ENCODE measurements at places on chromosomes 13 and 19.
A peak's percentile ranks its signal among the peaks of the same experiment; 100 is the strongest.

DNA sequence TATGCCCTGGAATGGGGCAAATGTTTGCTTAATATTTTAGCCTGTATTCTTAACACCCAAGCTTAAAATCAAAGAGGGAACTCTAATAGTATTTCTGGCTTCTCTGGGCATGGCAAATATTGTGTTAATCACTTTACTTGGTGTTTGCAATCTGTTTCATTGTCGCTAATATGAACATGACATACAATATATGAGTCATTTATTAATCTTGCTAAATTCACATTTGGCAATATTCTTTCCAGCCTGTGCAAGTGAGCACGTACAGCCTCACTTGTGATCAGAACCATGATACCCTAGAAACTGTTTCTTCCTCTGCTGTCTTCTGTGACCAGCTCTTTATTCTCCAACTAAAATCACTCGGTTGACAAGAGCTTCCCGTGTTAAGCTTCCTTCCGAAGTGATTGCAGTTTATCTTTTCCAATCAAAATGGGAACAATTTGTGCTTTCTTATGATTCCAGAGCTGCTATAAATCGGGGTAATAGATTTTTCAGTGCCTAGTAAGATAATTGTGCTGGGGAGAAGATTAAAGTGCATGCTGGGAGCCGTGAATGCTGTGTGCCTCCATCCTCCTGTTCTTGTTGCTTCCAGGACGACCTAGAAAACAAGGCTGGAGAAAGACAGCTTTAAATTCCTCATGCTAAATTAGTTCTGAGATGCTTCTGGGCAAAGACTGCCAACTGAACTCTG, 153.0 kb upstream of the TMTC4 start:
- H3K27me3 ChIP-seq: no peaks in the 10 kb centered on the region
- H3K36me3 ChIP-seq: no peaks in the 10 kb centered on the region
- no peaks in the 10 kb centered on the region for H3K4me1 ChIP-seq
- H3K27ac ChIP-seq: no peak overlapping the region

- no peak overlapping the region for H3K27ac ChIP-seq
- no peaks in the 10 kb centered on the region for H3K27me3 ChIP-seq
Measured at GRCh38 chr13:35157143-35157755, 215.2 kb downstream of the NBEA start.

DNA sequence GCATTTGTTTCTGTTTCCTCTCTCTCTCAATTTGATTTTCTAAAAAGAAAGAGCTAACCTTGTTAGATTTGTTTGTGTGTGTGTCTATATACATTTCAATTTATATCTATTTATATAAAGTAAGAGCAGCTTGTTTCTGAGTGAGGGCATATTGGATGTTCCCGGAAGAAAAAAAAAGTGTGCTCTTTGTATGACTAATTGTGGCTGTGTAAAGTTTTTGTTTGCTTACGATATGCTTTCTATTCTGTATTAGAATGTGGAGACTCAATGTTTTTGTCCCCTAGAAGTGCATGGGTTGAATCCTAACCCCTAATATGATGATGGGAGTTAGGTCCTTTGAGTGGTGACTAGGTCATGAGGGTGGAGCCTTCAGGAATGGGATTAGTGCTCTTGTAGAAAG, 66.6 kb upstream of the C1QTNF9B start:
- H3K36me3 ChIP-seq: no peaks in the 10 kb centered on the region
- no peak for DNase-seq
- H3K27ac ChIP-seq: no peak overlapping the region

DNA sequence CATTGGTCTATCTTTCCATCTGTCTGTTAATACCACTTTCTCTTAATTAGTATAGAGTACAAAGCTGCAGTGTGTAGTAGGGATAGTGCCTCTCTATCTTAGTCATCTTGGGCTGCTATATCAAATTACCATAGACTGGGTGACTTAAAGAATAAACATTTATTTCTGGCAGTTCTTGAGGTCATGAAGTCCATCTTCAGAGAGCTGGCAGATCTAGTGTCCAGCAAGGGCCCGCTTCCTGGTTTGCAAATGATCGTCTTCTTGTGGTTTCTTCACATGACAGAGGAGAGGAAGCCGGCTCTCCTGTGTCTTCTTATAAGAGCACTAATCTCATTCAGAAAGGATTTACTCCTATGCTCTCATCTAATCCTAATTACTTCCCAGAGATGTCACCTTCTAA, 6.1 kb downstream of the ZNF700 start:
- DNase-seq: no peak
- H3K27ac ChIP-seq: no peak overlapping the region
- H3K4me3 ChIP-seq: no peak overlapping the region
- no peaks in the 10 kb centered on the region for H3K27me3 ChIP-seq
- peaks cover 50% of the 10 kb centered on the region for H3K36me3 ChIP-seq

DNA sequence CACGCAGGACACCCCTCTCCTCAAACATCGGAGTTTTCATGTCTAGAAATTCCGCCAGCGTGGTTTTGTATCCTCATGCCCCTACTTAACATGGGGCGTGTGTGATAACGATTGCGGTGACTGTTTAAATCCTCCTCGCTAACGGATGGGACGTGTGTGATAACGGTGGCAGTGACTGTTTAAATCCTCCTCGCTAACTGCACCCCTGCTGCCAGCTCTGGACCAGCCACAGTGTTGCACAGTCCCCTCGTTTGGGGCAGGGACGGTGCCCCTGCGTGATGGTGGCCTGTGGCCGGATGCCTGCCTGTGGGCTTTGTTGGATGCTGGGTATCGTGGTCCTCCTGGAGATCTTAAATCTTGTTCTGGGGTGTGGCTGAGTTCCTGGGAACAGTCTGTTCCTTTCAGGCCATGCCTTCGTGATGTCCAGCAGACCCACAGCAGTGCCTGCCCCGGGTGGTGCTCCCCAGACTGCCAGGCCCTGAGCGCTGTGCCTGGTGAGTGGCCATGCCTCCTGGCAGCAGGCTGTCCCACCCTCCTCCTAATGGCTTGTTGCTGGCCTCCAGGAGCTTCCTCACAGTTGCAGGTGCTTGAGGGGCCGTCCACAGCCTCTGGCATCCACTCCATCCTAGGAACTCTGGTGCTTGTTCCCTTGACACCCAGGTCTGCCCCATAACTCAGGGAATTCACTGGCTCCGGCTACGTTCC, 122.5 kb upstream of the MCF2L start:
- H3K27ac ChIP-seq: no peak overlapping the region
- no peak overlapping the region for H3K4me3 ChIP-seq
- DNase-seq: no peak
- no peaks in the 10 kb centered on the region for H3K4me1 ChIP-seq
- H3K27me3 ChIP-seq: no peaks in the 10 kb centered on the region

DNA sequence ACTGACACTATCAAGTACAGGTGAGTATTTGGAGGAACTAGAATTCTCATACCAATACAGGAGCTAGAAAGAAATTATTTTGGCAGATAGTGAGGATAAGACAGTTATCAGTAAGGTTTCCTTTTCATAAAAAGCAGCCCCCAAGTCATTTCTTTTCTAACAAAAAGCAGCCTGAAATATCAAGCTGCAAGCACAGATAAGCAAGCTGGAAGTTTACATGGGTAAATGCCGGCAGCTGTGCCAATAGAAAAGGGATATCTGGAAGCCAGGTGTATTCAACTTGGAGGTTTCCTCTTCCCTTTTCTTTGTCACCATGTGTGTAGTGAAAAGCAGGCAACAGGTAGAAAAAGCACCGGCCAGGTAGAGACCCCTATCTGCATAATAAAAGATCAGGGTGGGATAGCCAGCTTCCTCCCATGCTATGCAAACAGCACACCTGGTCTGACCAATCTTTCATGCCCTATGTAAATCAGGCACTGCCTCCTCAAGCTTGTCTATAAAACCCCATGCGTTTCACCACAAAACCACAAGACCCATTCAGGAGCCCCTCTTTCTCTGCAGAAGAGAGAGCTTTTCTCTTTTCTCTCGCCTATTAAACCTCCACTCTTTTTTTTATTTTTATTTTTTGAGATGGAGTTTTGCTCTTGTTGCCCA, 22.9 kb downstream of the CYP4F2 start:
- no peak overlapping the region for H3K4me3 ChIP-seq
- no peak for DNase-seq
- H3K36me3 ChIP-seq: no peaks in the 10 kb centered on the region

DNA sequence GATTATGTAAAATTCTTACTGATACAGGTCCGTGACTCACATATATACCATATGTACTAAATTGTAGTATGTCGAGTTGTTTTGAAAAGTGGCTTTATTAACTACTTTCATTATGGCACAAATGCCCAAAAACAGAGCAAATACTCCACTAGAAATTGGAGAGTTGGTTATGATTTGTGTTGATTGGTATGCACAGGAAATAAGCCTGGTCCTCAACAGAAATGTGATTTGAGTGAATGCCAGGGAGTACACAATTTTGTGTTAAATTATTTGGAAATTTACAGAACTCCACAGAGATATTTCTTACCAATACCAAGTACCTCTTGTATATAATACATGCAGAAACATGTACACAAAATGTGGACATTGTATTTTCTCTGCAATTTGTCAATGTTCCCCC, 676.7 kb downstream of the PCDH9 start:
- no peak overlapping the region for H3K4me3 ChIP-seq
- no peaks in the 10 kb centered on the region for H3K36me3 ChIP-seq
- no peaks in the 10 kb centered on the region for H3K27me3 ChIP-seq
- no peak for DNase-seq
- H3K4me1 ChIP-seq: no peaks in the 10 kb centered on the region

DNA sequence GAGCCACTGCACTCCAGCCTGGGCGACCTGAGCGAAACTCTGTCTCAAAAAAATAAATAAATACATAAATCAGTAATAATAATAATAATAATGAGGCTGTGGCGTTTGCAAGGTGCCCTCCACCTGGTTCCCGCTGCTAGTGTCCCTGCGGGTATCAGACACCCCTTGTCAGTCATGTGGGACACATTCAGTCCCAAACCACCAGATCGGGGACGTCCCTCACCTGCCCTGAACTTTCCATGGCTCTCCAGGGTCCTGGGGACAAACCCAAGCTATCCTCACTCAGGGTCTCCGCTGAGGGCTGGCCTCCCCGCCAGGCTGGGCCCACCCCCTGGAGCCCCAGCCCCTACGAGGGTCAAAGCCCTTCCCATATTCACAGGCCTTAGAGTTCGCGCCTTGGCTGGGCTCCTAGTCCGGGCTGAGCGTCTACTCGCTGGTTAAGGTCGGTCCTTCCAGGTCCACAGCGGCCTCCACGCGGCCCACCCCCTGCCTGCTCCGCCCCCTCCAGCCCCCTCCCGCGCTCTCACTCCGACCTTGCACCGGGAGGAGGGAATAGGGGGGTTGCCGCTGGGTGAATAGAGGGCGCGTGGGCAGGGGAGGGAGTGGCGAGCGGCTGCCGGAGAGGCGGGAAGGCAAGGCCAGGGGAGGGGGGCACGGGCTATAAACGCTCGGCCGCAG, 349 bp upstream of the KISS1R start:
- H3K4me1 ChIP-seq: no peaks in the 10 kb centered on the region
- H3K27me3 ChIP-seq: peaks cover 40% of the 10 kb centered on the region
- H3K4me3 ChIP-seq: no peak overlapping the region
- no peaks in the 10 kb centered on the region for H3K36me3 ChIP-seq

GRCh38 chr13:48492470-48493065, 40.3 kb downstream of the RCBTB2 start:
- H3K27ac ChIP-seq: no peak overlapping the region
- no peaks in the 10 kb centered on the region for H3K36me3 ChIP-seq
- H3K4me3 ChIP-seq: no peak overlapping the region
- no peaks in the 10 kb centered on the region for H3K27me3 ChIP-seq

GRCh38 chr19:3836887-3837286, 32.0 kb downstream of the ZFR2 start:
- no peak for DNase-seq
- no peaks in the 10 kb centered on the region for H3K27me3 ChIP-seq
- no peaks in the 10 kb centered on the region for H3K4me1 ChIP-seq
- H3K27ac ChIP-seq: no peak overlapping the region

DNA sequence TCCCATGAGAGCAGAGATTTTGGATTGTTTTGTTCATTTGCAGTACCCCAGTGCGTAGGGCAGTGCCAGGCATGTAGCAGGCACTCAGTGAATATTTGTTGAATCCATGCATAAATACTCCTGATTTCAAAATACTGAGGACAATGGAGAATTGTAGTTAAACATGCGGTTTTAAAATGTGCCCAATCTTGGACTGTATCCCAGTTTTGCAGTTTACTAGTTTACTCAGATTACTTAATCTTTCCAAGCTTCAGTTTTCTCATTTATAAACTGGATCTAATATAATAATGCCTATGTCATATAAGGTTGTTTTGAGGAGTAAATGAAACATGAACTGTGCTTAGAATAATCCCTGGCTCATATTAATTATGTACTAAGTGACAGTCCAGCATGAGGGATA, 39.0 kb downstream of the RCBTB2 start:
- no peaks in the 10 kb centered on the region for H3K27me3 ChIP-seq
- no peak overlapping the region for H3K27ac ChIP-seq
- no peak overlapping the region for H3K4me3 ChIP-seq

DNA sequence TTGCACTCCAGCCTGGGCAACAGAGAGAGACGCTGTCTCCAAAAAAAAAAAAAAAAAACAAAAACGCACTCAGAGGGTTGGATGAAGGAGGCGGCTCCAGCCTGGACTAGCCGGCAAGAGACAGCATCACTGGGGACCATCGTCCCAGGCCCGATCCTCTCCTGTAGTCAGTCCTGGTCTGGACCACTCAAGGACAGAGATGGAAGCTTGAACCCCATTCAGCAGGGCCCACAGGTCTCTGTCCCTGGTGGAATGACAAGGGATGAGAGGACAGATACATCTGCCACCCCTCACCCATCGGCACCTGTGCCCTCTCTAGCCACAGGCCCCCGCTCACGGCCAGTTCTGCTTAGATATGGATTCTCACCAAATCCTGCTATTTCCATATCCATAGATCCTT, 14.0 kb downstream of the ADGRE5 start:
- H3K36me3 ChIP-seq: peaks cover 4% of the 10 kb centered on the region
- no peak overlapping the region for H3K27ac ChIP-seq
- no peak overlapping the region for H3K4me3 ChIP-seq
- H3K27me3 ChIP-seq: no peaks in the 10 kb centered on the region

DNA sequence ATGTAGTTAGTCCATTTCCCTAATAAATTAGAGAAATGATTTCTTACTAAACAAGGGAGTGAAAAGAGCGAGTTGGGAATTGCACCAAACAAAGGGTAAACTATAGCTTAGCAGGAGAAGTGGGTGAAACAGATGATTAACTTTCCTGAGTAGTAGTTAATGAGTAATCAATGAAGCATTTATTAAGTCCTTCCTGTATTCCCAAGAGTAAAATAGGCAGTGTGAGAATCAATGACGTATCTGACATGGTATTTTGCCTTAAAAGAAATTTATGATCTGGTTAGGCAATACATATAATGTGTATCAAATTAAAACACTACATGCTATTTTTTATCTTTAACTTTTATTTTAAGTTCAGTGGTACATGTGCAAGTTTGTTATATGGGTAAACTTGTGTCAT, 142.8 kb downstream of the KLF5 start:
- no peak for DNase-seq
- peak overlapping the region; percentile 67 for H3K27ac ChIP-seq
- no peak overlapping the region for H3K4me3 ChIP-seq
- no peaks in the 10 kb centered on the region for H3K27me3 ChIP-seq
- no peaks in the 10 kb centered on the region for H3K36me3 ChIP-seq
- peaks cover 29% of the 10 kb centered on the region for H3K4me1 ChIP-seq

Measured in RWPE2 (cell line).